ENCODE measurements at places on chromosomes 1 and 21.

- no peak for DNase-seq
Observed at GRCh38 chr1:94887603-94888171, 39.2 kb downstream of the CNN3 start.

GRCh38 chr1:178706432-178706831 lies 18.6 kb upstream of the RALGPS2 start:
- no peak for DNase-seq

GRCh38 chr1:29364101-29364678 lies 127.9 kb downstream of the PTPRU start:
- DNase-seq: no peak

DNA sequence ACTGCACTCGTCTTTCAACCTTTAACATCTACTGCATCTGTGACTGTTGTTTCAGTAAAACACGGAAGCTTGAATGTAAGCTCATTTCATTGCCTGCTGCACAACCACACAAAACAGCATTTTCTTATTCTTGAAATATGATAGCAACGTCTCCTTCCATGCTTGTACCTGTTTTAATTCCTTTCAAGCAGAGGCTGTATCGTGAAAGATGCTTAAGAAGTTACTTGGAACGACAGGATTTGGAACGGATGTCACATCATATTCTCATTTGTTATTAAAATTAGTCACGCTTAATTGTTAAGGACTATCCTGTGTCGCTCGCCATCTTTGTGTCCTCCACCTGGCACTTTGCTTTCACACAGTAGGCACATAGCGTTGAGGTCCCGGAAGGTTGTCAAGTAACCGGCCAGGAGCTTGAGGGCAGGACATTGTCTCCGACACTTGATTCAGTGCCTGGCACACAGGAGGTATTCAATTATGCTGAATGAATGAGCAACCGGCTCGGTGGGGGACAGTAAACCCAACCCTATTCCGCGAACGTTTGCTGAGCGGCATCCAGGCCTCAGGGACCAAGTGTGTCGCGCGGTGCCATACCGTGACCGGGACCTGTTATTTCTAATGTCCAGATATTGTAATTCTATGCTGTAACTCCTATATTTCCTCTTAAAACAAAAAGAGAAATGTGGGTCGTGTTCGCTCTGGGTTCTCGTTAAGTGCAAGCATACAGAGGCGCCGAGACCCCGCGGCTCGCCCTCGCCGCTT lies 499 bp upstream of the SH3GLB1 start:
- peak; percentile 55 for DNase-seq
